ENCODE measurements at places on chromosomes 1 and 21.

DNA sequence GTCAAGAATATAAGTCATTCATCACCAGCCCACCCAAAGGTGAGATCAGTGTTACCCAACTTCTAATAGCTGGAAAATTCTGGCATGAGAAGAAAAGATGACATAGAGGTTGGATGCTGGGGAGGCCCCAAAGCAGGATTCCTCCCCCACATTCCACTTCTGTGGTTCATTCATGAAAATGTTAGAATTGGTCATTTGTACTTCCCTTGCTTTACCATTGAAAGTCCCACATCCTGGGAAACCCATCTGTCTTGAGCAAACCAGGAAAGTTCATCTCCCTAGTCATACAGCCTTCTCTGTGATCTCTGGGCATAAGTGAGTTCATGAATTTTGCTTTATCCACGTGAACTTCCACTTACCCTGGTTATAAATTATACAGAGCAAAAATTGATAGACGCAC lies 66.8 kb downstream of the SERINC2 start:
- no peak for DNase-seq

GRCh38 chr1:27666791-27667254 lies 5.2 kb downstream of the IFI6 start:
- DNase-seq = no peak

DNA sequence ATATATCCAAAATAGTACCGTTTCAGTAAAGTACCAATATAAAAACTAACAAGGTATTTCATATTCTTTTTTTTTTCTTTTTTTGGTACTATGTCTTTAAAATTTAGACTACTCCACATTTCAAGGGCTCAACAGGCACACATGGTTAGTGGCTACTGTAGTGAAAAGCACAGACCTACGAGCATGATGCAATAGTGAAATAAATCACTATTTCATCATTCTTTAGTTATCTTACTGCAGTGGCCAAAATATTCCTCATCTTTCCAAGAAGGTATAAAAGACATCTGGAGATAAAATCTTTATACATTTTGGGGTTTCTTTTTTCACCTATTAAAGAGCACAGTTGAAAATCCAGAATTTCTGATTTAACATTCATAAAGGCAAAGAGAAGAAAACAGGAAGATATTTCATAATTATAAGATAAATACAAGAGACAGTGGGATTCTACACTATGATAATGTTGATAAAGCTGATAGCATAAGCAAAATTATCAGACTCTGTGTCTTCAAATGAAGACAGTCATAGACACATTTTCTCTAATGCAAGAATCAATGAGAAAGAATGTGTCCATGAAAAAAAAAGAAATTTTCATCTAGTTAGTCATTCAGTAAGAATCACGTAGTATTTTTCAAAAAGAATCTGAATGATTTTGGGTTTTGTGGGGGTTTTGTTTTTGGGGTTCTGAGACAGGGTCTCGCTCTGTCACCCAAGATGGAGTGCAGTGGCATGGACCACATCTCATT lies 41.9 kb downstream of the CEP170 start:
- no peak for DNase-seq

GRCh38 chr21:44878053-44878982 lies 4.8 kb upstream of the PTTG1IP start:
- DNase-seq = no peak

- peak; percentile 28 for DNase-seq
These were observed 297.0 kb downstream of the GPATCH2 start for GRCh38 chr1:217333939-217334338.

DNA sequence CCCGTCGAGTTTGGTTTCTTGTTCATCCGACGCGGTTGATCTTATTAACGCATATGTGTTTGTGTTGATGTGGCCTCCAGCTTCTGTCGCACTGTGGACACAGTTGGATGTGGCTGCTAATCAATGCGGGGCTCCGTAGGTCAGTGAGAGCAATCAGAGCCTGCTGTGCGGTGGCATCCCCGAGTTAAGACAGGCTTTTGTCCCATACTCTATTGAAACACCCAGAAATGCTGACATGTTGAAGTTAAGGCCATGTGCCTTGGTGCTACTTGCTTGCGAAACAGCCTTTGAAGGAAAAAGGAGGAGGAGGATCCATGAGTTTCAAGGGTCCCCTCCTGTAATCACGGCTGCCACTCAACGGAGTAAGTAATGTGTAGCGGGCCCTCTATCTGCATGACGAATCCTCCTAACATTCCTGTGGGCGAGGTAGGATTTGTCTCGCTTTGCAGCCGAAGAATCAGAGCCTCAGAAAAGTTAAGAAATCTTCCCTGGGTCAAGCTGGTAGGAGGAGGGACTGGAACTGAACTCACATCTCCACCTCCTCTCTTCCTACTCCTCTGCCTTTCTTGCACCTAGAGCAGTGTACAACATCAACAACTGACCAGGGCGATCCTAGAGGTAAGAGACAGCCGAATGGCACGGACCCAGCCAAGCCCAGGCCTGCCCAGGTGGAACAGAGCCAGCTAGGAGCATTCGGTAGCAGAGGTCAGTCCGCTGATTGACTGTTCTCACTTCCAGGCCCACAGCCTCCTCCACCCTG lies 19.5 kb downstream of the PDE9A start:
- no peak for DNase-seq

DNA sequence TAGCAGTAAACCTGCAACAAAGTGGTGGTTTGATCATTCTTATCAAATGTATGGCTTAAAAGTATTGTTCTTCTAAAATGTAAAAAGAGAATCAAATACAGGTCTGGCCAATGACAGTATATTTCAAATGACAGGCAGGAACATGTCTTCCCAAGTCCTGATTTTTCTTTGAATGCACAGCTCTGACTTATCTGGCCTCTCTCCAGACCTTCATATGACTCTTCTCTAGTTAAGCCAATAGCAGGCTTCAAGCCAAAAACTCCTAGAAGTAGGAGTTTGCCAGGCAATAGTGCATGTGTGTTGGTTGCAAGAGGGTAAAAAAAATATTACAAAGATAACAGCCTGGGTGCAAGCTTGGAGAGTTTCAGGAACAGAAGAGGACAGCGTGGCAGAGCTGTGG lies 345.5 kb downstream of the SMYD3 start:
- no peak for DNase-seq

DNA sequence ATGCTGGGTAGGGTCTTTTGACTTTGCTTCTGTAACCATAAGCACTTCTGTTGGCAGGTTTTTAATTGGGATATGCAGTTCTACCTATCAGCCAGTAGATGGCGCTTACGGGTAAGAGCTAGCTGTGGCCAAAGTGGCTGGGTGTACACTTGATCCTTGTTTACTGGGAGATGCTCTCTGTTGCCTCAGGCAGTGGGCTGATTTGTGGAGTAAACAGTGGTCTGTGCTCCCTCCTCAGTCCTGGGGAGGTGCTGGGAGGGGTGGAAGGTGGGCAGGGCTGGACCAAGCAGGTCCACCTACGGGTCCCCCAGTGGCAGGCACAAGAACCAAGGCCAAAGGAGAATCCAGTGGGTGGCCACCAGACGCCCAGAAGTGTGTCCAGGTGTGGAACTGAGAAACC lies 43.4 kb downstream of the RALGPS2 start:
- DNase-seq = peak; percentile 23

DNA sequence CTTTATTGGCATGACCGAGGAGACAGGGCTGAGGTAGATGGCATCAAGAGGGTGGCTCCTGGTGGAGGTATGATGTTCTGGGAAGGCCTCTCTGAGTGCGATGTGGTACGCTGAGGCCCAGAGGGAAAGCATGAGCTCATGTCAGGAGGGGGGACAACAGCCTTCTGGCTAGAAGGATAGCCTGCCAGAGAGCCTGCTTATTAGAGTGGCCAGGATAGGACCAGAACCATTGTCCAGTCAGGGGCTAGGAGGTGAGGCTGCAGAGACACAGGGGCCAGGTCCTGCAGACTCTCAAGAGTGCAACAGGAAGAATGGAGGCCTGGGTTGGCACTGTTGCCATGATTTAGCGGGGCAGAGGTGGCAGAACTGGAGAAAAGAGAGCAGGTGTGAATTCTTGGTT lies 7.3 kb downstream of the ADARB1 start:
- no peak for DNase-seq

DNA sequence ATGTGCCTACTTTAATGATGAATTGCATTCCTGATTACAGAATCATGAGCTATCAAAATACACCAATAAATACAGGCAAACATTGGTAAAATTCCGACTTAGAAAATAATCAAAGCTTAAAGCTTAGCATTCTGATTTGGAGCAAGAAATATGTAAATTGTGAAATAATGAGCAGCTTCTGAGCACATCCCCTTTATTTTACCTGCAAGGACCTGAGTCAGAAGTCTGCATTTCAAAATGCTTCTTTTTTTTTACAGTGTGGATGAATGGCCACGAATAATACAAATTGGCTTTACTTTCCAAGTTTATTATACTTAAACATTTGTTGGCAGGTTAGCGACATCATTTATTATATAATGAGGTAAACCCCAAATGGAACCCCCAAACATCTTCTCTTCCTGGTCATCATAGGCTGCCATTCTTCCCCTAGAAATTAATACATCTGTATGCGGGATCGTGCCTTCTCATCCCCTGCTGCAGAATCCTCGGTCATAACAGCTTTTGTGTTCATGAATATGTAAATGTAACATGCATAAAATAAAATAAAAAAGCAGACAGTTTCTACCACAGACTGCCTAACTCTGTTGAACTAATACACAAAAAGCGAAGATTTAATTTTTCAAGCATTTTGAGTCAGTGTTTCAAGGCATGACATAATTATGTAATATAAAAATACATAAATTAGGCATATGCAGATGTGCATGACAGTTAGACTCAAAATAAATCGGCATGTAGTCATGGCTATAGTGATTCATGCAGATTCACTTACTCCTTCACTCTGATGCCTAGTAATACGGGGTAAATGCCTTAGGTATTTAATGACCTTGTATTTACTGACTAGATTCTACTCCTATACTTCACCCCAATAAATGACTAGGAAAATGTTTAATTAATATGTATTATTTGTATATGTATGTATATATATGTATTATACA lies 339.7 kb downstream of the USP25 start:
- no peak for DNase-seq

DNA sequence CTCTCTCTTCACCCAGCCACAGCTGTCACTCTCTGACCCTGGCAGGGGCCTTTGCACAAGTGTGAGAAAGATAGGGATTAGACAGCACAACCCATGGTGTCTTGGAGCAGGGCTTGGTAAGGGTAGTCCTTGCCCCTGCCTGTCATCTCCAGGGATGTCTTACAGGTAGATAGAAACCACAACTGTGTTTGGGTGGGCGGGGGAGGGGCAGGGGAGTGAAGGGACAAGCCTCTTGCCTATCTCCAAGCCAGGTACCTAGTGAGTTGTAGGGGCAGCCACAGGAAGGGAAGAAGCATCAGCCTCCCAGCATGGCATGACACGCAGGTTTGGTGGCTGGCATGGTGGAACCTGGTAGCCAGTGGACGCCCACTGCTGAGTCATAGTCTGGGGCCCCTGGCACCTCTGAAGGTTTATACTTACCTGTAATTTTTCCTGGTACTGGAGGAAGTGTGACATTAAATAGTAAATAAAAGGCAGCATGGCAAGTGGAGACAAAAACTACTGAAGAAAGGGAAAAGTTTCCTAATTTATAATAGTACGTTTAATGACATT lies 97.5 kb downstream of the CLEC20A start:
- no peak for DNase-seq

DNA sequence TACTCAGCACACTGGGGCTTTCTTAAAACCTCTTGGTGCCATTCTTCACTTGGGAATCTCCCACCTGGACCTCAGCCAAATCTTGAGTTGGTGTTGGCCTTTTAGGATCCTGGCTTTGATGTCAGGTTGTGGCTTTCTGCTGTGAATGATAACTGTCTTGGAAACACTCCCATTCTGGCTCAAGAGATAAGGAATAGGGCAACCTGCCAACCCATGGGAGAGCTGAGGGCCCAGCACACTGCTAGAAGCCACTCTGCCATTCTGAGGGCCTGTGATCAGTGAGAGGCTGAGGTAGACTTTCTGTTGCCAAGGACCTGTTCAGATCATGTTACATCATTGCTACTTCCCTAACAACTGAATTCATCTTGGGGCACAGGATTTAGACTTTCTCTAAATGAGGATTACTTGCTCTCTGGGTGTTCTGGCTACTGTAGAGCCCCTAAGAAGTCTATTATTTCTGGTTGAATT lies 45.8 kb downstream of the TTC39A start:
- DNase-seq = no peak

DNA sequence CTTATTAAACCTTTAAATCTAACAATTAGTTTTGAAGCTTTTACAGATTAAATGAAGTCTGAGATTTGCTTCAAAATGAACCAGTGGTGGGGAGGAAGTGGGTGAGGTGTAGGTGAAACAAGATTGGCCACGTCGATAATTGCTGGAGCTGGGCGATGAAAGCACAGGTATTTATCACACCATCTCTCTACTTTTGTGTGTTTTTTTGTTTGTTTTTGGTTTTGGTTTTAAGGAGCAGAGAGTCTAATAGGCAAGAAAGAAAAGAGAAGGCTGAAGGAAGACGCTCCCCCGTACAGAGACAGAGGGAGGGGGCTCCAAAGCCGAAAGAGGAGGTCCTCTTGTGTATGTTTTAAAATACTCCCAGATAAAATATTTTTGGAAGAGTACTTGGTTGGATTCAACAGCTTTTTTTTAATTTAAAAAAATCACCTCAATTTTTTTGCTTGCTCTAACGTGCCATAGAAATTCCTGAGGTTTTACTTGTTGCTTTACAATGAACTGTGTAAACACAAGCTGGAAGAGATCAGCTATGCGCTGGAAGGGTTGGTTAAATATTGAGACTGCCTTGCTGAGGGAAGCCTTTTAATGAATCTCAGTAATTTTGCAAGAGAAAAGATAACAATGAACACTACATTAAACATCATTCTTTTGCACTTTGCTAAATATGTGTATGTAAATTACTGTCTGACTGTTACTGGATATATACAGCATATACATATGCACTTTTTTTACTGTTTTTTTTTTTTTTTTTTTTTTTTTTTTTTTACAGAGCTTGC lies 6.7 kb upstream of the LGALS8 start:
- DNase-seq = no peak

- no peak for DNase-seq
These were observed 32.1 kb downstream of the RABGAP1L start for GRCh38 chr1:174191349-174191862.

DNA sequence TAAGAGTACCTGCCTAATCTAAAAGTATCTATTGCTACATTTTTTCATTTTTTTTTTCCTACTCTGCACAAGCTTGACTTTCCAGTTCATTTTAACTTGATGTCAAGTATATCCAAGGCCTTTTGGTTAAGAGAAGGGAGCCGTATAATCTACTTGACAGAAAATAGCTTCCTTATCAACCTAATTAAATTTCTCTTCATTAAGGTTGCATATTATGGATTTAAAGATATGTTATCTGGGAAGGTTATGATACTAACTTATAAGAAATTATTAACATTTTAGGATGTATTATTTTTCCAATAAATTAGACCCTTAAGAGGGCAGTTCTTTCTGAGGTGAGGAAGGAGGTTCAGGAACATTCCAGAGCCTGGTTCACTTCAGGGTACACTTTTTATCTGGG lies 83.1 kb upstream of the SGIP1 start:
- DNase-seq = no peak
